ENCODE measurements at places on chromosomes 5 and 9. TPM values are rescaled to one million over a fixed set of nuclear protein-coding genes. Genes with fewer than 3 reads are reported as not detected.

IFNK gene
- not detected for polyA plus RNA-seq

MLANA gene
- polyA plus RNA-seq, result not detected

SPATA31C1 gene
- not detected for polyA plus RNA-seq

RALGPS1 gene
- polyA plus RNA-seq, result 9.0 TPM

PTGES gene
- 7.0 TPM for polyA plus RNA-seq

GFRA3 gene
- polyA plus RNA-seq, result 0.73 TPM

PAIP2 gene
- 70.7 TPM for polyA plus RNA-seq

INSL6 gene
- polyA plus RNA-seq, result not detected

FBXO4 gene
- polyA plus RNA-seq, result 6.6 TPM

CLIC3 gene
- polyA plus RNA-seq, result 4.7 TPM

TTC16 gene
- polyA plus RNA-seq, result not detected

OR1L1 gene
- not detected for polyA plus RNA-seq

STC2 gene
- polyA plus RNA-seq, result 3.3 TPM

GMCL2 gene
- polyA plus RNA-seq, result 0.01 TPM

GRIA1 gene
- not detected for polyA plus RNA-seq

SLC6A3 gene
- not detected for polyA plus RNA-seq

OR5C1 gene
- polyA plus RNA-seq, result not detected

SPAG8 gene
- polyA plus RNA-seq, result not detected

FAXDC2 gene
- polyA plus RNA-seq, result 13.3 TPM

SPOCK1 gene
- polyA plus RNA-seq, result 3.8 TPM

CFAP77 gene
- polyA plus RNA-seq, result not detected

Measured in sigmoid colon (tissue), 7 donors.